Endothelial cell of umbilical vein (primary cell): ENCODE measurements at places on chromosomes 13 and 19. TPM values are rescaled to one million over a fixed set of nuclear protein-coding genes. Genes with fewer than 3 reads are reported as not detected.

DNA sequence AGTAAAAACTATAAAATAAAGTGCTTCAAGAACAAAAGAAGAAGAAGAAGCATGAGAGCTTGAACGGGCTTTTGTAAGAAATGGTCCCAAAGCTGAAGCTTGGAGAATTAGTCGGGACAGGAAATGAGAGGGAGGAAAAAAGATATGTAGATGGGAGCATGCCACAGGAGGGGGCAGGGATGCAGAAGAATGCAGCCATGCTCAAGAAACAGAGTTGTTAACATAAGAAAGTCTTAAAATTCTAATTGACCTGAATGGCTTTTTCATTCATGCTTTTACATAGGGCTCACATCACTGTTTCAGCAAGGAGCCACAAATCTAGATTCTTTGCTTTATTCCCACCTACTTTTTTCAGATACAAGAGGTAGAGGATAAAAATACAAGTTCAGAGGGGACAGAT, 27.7 kb upstream of the NBEA start:
- DNase-seq = no peak

- DNase-seq = no peak
These were observed 750.6 kb downstream of the DIAPH3 start for GRCh38 chr13:59413126-59413525.

DNA sequence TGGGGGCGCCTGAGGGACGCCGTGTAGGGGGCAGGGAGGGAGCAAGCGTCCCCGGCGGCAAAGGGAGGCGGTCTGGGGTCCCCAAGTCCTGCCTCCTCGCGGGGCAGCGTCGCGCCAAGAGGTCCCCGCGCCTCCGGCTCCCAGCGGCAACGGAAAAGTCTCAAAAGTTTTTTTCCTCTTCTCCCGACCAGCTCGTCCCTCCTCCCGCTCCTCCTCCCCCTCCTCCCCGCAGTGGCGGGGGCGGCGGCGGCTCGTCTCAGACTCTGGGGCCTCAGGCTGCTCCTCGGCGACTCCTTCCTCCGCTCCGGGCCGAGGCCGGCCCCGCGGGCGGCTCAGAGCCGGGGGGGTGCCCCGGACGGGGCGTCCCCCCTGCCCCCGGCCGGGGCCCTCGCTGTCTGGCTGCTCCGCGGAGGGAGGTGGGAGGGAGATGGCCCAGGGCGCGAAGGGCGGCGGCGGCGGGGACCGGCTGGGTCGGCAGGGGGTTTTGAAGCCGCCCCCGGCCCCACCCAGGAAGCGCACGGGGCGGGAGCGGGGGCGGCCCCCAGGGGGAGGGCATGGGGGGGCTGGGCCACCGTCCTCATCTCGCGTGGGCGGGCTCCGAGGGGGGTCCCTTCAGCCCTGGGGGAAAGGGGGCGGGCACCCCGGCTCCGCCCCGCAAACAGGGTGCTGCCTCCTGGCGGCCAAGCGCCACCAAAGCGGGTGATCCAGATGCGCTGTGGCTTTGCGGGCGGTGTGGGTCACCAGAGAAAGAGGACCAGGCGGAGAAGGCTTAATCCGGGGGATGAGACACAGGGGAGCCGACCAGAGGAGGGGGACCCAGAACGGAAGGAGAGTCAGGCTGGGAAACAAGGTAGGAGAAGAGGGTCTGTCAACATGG, at the start of gene TGFB1:
TSS of gene TGFB1 (minus strand) at position 457 of the 877 bp plus-strand sequence. CDS start 878 bp downstream, outside the sequence.
- peak; percentile 81 for DNase-seq

GRCh38 chr19:39160523-39160861, 34.9 kb downstream of the PAK4 start:
- DNase-seq = peak; percentile 13

GRCh38 chr19:39008137-39008536, 24.2 kb downstream of the FBXO27 start:
- no peak for DNase-seq

The ZNF814 gene
- total RNA-seq = 3.8 and 7.9 TPM in 2 replicates

The HSD17B14 gene
- 20.9 and 21.5 TPM in 2 replicates for total RNA-seq

The HNRNPUL1 gene
- total RNA-seq = 261 TPM in 2 replicates

The ATP11A gene
- 71.7 and 88.1 TPM in 2 replicates for total RNA-seq

The HS6ST3 gene
- total RNA-seq = 0.15 and 0.35 TPM in 2 replicates

The C19orf38 gene
- not detected in 2 replicates for total RNA-seq

The DNAJC3 gene
- 48.6 and 51.2 TPM in 2 replicates for total RNA-seq

The NFILZ gene
- not detected in 2 replicates for total RNA-seq

The ERICH6B gene
- not detected in 2 replicates for total RNA-seq

The ZNF723 gene
- total RNA-seq = not detected in 2 replicates

The ZNF417 gene
- total RNA-seq = 10.6 and 17.8 TPM in 2 replicates
